ENCODE measurements at places on chromosomes 4 and X.

DNA sequence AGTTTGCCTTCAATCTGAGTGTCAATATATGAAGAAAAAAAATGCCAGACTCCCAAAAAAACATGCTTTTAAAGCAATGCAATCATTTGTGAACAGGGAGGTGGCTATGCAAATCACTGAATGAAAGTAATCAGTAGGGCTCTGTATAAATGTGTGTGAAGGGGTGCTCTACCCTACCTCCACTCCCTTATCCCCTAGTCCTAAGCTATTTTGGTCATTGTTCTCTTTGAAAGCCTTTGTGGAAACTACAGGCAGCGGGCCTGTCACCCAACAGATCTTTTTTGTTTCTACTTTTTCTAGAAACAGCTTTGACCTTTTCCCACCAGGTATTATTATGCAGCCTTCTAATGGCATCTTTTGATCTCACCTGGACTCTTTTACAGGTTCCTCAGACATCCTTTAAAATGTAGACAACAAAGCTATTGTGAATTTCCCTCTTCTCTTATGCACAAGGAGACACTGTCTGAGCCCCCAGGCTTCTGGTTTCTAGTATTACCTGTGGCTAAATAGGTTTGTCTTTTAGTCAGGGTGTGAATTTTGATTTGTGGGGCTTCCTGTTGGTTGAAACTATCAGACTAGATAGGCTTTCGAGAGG, 9.2 kb downstream of the BOD1L1 start:
- no peak for DNase-seq

GRCh38 chr4:123506011-123506695, 109.6 kb downstream of the SPRY1 start:
- no peak for DNase-seq

- DNase-seq = no peak
Measured at GRCh38 chr4:75634951-75635350, 4.6 kb upstream of the CDKL2 start.

GRCh38 chrX:152960115-152960514, 33.8 kb downstream of the PNMA5 start:
- no peak for DNase-seq

- no peak for DNase-seq
Measured at GRCh38 chr4:186104890-186105646, 564 bp downstream of the FAM149A start.

GRCh38 chr4:2042204-2042946, 16.8 kb upstream of the NAT8L start:
- no peak for DNase-seq

DNA sequence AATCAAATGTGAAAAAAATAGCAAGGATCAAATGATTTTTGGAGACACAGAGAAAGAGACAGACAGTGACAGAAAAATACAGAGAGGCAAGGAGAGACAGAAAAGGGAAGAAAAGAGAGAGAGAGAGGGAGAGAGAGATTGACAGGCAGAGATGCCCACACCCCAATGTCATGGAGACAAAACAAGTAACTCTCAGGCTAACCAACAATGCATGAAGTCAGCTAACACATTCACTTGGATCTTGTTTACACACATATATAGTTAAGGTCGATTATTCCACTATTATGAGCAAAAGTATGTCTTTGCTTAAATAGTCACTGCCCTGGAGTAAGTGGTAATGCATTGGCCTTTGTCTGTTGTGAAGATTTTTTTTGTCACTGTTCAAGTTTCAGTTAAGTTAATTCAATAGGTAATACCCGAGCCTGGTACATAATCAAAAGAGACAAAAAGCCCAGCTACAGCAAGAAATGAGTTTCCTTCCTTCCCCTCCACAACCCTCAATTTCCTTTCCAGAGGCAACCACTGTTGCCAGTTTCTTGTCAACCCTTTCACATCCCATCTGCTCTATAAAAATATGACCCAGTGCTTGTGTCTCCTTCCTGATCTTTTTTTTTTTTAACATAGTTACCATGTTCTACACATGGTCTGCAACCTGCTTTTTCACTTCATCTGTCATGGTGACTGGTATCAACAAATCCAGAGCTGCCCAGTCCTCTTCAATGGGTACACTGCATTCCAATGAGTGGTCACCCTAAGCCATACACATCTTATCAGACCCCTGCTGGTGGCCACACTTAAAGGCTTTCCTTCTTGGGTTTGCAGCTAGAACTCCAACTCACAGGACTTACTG, 52.1 kb downstream of the PROM1 start:
- no peak for DNase-seq

- no peak for DNase-seq
Measured at GRCh38 chrX:77431227-77431626, 16.0 kb upstream of the FGF16 start.

- no peak for DNase-seq
Measured at GRCh38 chr4:14621731-14622463, 380.4 kb upstream of the CPEB2 start.

DNA sequence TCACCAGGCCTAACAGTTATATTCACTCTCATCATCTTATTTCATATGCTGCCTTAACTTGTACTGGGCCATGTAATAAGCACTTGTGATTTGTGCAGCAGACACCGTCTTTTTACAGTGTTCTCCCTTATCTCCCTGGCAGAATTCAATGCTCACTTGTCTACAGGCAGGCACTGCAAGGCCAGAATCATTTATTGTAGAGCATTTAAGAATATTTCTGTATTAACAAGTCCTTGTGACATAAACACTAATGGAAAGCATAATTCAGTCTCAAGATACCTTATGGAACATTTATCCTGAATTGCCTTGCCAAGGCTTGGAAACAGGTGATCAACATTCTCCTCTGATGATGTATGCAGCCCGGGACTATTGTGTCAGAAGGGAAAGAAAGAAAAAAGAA, 808.9 kb downstream of the STPG2 start:
- no peak for DNase-seq

DNA sequence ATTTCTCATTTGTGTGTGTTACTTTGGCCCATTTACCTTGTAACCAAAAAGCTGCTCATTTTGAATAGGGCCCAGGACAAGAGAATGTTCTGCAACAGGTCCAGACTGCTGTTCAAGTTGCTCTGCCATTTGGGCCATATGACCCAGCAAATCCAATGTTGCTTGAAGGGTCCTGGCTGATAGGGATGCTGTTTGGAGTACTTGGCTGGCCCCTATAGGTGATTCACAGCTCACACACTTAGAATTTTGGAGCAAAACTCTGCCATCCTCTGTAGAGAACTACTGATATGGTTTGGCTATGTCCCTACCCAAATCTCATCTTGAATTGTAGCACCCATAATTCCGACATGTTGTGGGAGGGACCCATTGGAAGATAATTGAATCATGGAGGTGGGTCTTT, 131.5 kb downstream of the AASDH start:
- no peak for DNase-seq

GRCh38 chr4:182139491-182139890, 103.7 kb upstream of the TENM3 start:
- DNase-seq = no peak

- DNase-seq = no peak
Measured at GRCh38 chr4:6443035-6444023, 29.1 kb downstream of the PPP2R2C start.

DNA sequence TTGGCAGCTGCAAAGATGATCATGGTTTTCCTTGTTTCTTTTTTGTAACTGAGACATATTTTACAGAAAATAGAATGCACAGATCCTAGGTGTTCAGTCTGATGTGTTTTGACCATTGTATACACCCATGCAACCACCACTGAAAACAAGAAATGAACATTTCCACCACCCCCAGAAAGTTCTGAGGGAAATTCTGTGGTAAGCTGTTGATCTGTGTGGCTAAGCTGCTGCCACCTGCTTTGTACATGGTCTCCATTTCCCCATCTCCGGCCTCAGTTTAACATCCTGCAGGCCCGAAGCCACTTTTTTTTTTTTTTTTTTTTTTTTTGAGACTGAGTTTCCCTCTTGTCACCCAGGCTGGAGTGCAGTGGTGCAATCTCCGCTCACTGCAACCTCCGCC, 65.3 kb downstream of the NYX start:
- no peak for DNase-seq

GRCh38 chr4:10960389-10960788, 275.8 kb upstream of the CLNK start:
- no peak for DNase-seq

DNA sequence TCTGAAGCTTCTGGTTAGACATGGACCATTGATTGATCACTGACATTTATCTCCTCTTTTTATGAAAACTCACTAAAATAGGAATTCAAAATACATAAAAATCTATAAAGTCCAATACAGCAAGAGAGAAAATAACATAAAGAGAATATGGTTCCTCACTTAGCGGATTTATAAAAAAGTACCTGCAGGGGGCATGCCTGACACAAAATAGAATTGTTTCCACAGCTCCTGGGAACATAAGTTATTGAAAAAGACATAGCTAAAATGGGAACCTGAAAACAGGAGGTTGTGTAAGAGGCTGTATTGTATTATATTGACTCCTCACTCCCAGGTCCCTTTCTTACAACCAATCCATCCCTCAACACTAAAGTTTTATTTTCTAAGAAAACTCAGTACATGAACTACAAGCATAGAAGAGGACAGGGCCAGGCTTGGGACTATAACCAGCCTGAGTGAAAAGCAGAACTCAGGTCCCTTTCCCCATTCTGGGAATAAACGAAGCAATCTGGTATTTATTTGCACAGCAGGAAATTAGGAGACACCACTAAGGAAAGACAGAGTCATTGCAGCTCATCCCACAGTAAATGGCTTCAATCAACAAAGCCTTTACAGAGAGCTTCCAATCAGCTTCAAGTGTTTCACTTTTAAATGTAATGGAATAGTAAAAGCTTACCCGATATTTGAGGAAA, 121.1 kb upstream of the NDST4 start:
- DNase-seq = no peak

DNA sequence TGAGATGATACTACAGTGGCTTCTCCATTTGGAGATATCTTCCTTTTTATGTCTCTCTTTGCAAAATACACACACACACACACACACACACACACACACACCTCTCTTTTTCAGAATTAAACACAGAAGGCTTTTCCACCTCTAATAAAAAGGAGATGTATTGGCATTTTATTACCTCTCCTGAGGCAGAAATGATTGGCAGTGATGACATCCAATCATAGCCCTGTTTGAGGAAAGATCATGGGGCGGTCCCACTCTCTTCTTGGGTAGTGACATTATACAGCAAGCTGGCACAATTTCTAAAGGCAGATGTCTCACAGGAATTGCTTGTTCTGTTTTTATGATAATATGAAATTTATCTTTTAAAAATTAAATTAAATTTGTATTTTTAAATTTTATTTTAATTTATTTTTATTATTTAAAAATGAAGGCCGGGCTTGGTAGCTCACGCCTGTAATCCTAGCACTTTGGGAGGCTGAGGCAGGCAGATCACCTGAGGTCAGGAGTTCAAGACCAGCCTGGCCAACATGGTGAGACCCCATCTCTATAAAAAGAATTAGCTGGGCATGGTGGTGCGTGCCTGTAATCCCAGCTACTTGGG, 15.6 kb downstream of the CHRNA9 start:
- no peak for DNase-seq

GRCh38 chr4:103892586-103892985, 172.8 kb upstream of the TACR3 start:
- no peak for DNase-seq

- DNase-seq = no peak
Measured at GRCh38 chrX:107674480-107675364, 46.4 kb downstream of the PRPS1 start.

GRCh38 chr4:76897536-76898384, at the start of gene SOWAHB:
Gene SOWAHB (minus strand): TSS chr4:76898144. CDS start chr4:76897849, 295 bp downstream.
- no peak for DNase-seq

- no peak for DNase-seq
Measured at GRCh38 chr4:139153411-139154133, 23.4 kb downstream of the ELF2 start.

- DNase-seq = no peak
Measured at GRCh38 chrX:129678614-129679195, 23.9 kb upstream of the APLN start.

GRCh38 chr4:110424144-110424543, 51.8 kb upstream of the ENPEP start:
- DNase-seq = no peak

- DNase-seq = no peak
Measured at GRCh38 chrX:44890247-44890646, 17.3 kb downstream of the KDM6A start.
